ENCODE measurements at places on chromosomes 2 and 18.
A peak's percentile ranks its signal among the peaks of the same experiment; 100 is the strongest.

GRCh38 chr2:171402906-171403580 is 30.7 kb downstream of the METTL8 start:
- DNase-seq: no peak

- DNase-seq: no peak
Observed at GRCh38 chr2:220263300-220263699, 635.9 kb downstream of the SLC4A3 start.

- no peak for DNase-seq
Observed at GRCh38 chr18:36415625-36416024, 118.1 kb downstream of the FHOD3 start.

GRCh38 chr2:110813896-110814295 is 81.5 kb downstream of the ACOXL start:
- no peak for DNase-seq

- DNase-seq: no peak
Observed at GRCh38 chr2:75076088-75076487, 117.6 kb downstream of the POLE4 start.

GRCh38 chr18:5463831-5464230 is 80.0 kb downstream of the EPB41L3 start:
- DNase-seq: no peak

DNA sequence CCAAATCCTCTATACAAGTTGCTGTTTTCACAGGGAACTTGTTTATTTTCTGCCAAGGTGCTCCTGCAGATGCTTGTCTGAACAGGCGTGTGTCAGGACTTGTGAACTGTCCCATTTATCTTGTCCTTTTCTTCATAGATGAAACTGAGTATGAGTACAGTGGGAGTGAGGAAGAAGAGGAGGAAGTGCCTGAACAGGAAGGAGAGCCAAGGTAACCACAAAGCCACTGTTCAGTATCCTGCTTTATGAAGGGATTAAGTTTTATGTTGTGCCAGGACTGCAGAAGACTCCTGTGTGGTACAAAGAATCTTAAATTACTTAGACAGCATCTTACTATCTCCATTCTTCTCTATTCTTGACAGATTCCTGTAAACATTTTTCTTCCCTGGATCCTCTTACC is 145.0 kb downstream of the MAP4K4 start:
- no peak for DNase-seq

GRCh38 chr2:73022024-73022568 is 49.4 kb downstream of the SFXN5 start:
- DNase-seq: no peak

GRCh38 chr2:233445152-233445830 is 91.0 kb downstream of the DGKD start:
- no peak for DNase-seq

GRCh38 chr2:68789603-68790002 is 55.0 kb downstream of the ARHGAP25 start:
- DNase-seq: no peak

- DNase-seq: no peak
Observed at GRCh38 chr18:44916429-44917207, 235.9 kb downstream of the SETBP1 start.

DNA sequence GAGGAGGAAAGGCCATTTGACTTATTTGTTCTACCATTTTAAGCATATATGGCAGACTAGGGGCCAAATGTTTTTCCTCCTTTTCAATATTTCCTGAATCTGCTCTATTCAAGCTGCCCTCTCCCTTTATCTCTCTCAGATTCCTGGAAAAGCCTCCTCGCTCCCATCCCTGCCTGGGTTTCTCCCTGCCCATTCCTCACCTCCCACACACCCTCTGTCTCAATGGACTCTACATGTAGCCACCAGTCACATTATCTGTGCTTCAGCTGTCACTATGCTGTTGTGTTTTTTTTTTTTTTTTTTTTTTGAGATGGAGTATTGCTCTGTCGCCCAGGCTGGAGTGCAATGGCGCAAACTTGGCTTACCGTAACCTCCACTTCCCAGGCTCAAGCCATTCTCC is 22.9 kb downstream of the TYMS start:
- no peak for DNase-seq

GRCh38 chr2:207231967-207232366 is 66.2 kb upstream of the KLF7 start:
- DNase-seq: no peak

GRCh38 chr2:218216674-218217359 is at the start of gene ARPC2:
Gene ARPC2 (plus strand): TSS chr2:218217189. CDS start chr2:218217471, 282 bp downstream.
- DNase-seq: peak; percentile 90

- DNase-seq: no peak
Observed at GRCh38 chr18:29154196-29154757, 977.3 kb upstream of the CDH2 start.

GRCh38 chr2:230843132-230843531 is 21.6 kb upstream of the ITM2C start:
- no peak for DNase-seq

GRCh38 chr2:73070643-73071359 is 711 bp downstream of the SFXN5 start:
- DNase-seq: peak; percentile 43

- DNase-seq: peak; percentile 50
Observed at GRCh38 chr18:58615140-58616132, 13.5 kb downstream of the ALPK2 start.

Measured in activated CD4-positive, alpha-beta T cell treated with anti-CD3 and anti-CD28 coated beads for 24 hours (primary cell).